ENCODE measurements at places on chromosomes 6 and 20. TPM values are rescaled to one million over a fixed set of nuclear protein-coding genes. Genes with fewer than 3 reads are reported as not detected.

The SLC23A2 gene
- 22.0 TPM for total RNA-seq

The BNIP5 gene
- not detected for total RNA-seq

The RIPK1 gene
- 18.6 TPM for total RNA-seq

The RFX6 gene
- total RNA-seq, result not detected

The C6orf58 gene
- total RNA-seq, result not detected

The BPIFB4 gene
- total RNA-seq, result not detected

The SEMG2 gene
- total RNA-seq, result not detected

The CD40 gene
- 3.2 TPM for total RNA-seq

The SYCP2 gene
- 2.4 TPM for total RNA-seq

The GJA10 gene
- not detected for total RNA-seq

The PSORS1C2 gene
- total RNA-seq, result not detected

The BPIFB2 gene
- total RNA-seq, result not detected

Data from CD8-positive, alpha-beta T cell (primary cell).